Bronchial smooth muscle cell (primary cell): ENCODE measurements at places on chromosomes 11 and 22. TPM values are rescaled to one million over a fixed set of nuclear protein-coding genes. Genes with fewer than 3 reads are reported as not detected.

Gene NCR3LG1
- 1.3 and 2.2 TPM in 2 replicates for total RNA-seq

Gene IL18
- 0.32 TPM in 1 of 2 replicates, not detected in the other for total RNA-seq

Gene HIC2
- total RNA-seq = 2.8 and 3.3 TPM in 2 replicates

Gene MN1
- 4.6 and 9.3 TPM in 2 replicates for total RNA-seq

Gene MICAL3
- 9.0 and 19.0 TPM in 2 replicates for total RNA-seq

Gene NAV2
- 7.9 and 19.2 TPM in 2 replicates for total RNA-seq

Gene SSRP1
- total RNA-seq = 44.9 and 59.9 TPM in 2 replicates

Gene SLC22A12
- not detected in 2 replicates for total RNA-seq

Gene ARHGAP1
- total RNA-seq = 36.3 and 38.3 TPM in 2 replicates

Gene MMP8
- total RNA-seq = under 0.01 TPM in 1 of 2 replicates, not detected in the other

Gene CCDC85B
- total RNA-seq = 54.1 and 86.5 TPM in 2 replicates

Gene RAB38
- 0.60 and 1.1 TPM in 2 replicates for total RNA-seq

Gene ALX4
- 0.32 and 2.1 TPM in 2 replicates for total RNA-seq

Gene ANKK1
- total RNA-seq = under 0.01 and 0.17 TPM in 2 replicates

Gene DNAJB7
- total RNA-seq = not detected in 2 replicates

Gene WNT7B
- under 0.01 TPM in 1 of 2 replicates, not detected in the other for total RNA-seq

Gene OR52I1
- total RNA-seq = not detected in 2 replicates

Gene NXPE2
- total RNA-seq = 0.09 TPM in 1 of 2 replicates, not detected in the other

Gene NRGN
- 0.32 TPM in 1 of 2 replicates, not detected in the other for total RNA-seq

Gene GAL3ST1
- total RNA-seq = not detected in 2 replicates

Gene CDCA5
- 0.34 and 1.6 TPM in 2 replicates for total RNA-seq

Gene CRACR2B
- 0.43 and 2.4 TPM in 2 replicates for total RNA-seq

Gene RIMBP3C
- 0.09 and 0.47 TPM in 2 replicates for total RNA-seq

Gene GLYAT
- not detected in 2 replicates for total RNA-seq

Gene APOA4
- not detected in 2 replicates for total RNA-seq

Gene OR2AG1
- not detected in 2 replicates for total RNA-seq

Gene RNF26
- total RNA-seq = 2.7 and 3.4 TPM in 2 replicates

Gene FXYD2
- 0.09 and 0.16 TPM in 2 replicates for total RNA-seq

Gene KCNK7
- total RNA-seq = 0.09 and 0.16 TPM in 2 replicates

Gene C1QTNF4
- 0.16 and 0.17 TPM in 2 replicates for total RNA-seq

Gene ASCL2
- not detected in 2 replicates for total RNA-seq

Gene OR56A3
- not detected in 2 replicates for total RNA-seq

Gene RTN4RL2
- under 0.01 TPM in 2 replicates for total RNA-seq

Gene HORMAD2
- 0.16 TPM in 1 of 2 replicates, not detected in the other for total RNA-seq

Gene YAP1
- total RNA-seq = 115 and 123 TPM in 2 replicates

Gene STK33
- 0.94 and 1.4 TPM in 2 replicates for total RNA-seq

Gene INSC
- 0.79 TPM in 1 of 2 replicates, not detected in the other for total RNA-seq

Gene POTEH
- total RNA-seq = not detected in 2 replicates

Gene CTSW
- total RNA-seq = not detected in 2 replicates

Gene OR51B4
- not detected in 2 replicates for total RNA-seq

Gene BID
- 16.2 and 22.9 TPM in 2 replicates for total RNA-seq

Gene FGF19
- not detected in 2 replicates for total RNA-seq

Gene USH1C
- total RNA-seq = not detected in 2 replicates

Gene SHISAL1
- total RNA-seq = 1.6 and 5.8 TPM in 2 replicates

Gene GGT5
- 1.2 and 2.2 TPM in 2 replicates for total RNA-seq

Gene RFPL3
- total RNA-seq = not detected in 2 replicates

Gene ARHGAP20
- total RNA-seq = 2.3 and 10.6 TPM in 2 replicates

Gene SLC37A2
- total RNA-seq = 0.26 and 1.6 TPM in 2 replicates
